ENCODE measurements at places on chromosomes 1 and 21.

DNA sequence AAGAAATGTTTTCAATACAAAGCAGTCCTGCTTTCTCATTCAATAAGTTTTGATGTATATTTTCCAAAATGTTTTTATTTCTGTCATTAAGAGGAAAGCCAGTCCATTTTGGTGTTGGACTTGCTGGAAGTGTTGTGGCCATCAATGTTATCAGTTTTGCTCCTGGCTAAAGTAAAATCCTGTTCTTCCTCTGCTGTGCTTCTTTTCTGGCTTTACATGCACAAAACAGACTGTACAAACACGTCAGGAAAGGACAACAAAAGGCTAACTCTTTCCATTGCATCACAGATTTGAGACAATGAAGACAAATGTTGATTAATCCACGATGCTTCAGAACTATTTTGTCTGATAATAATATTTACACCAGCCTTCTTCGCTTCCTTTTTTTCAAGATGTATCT is 735.4 kb downstream of the LTN1 start:
- DNase-seq = no peak

DNA sequence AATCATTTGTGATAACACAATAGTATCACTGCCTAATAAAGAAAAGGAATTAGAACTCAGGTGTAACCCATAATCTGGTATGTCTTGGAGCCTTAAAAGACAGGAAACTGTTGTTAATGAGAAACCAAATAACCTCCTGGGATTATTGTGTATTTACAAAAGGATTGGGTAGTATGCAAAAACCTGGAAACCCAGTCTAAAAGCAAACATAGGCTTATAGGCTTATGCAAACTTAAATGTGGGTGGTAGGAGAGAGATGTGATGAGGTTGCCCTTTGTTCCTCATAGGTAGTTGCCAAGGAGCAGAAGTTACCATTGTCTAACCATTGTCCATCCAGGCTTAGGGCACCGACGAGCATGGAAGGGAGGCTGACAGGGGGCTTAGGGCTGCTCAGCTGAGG is 165.8 kb downstream of the AK5 start:
- no peak for DNase-seq

GRCh38 chr1:225763716-225764548 is 13.7 kb upstream of the SRP9 start:
- no peak for DNase-seq

GRCh38 chr1:189751311-189751710 is 726.4 kb downstream of the BRINP3 start:
- no peak for DNase-seq

DNA sequence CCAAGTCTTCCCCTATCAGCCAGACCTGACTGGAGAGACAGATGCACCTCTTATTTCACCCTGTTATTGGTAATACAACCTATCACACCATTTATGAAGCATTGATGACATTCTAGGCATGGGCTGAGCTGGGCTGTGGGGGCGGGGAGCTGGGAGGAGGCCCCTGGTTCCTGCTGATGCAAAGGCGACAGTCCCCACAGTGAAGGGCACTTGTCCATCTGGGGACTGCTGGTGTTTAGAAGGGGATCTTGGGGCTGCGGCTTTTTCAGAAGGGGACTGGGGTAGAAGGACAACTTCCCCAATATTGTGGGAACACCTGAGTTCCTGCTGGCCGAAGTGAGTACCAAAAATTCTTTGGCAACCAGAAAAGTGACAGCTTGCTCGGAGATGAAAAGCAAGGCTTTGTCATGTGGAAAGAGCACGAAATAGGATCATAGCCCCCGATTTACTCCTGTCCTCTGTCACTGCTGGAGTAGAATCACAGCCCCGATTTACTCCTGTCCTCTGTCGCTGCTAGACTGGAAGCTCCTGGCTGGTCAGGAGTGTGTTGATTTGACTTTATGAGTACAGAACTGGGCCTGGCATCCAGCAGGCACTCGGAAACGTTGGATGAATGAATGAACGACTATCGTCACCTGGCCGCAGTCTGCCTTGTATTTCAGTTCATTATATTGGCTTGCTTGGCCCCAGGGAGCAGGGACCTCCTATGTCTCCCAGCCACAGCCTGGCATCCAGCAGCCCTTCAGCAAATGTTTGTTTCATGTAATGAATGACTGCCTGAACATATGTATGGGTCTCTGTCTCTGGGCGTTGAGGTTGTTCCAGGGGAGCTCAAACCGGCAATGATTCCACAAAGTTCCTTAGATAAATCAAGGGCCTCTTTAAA is 16.5 kb upstream of the ETV3L start:
- no peak for DNase-seq

DNA sequence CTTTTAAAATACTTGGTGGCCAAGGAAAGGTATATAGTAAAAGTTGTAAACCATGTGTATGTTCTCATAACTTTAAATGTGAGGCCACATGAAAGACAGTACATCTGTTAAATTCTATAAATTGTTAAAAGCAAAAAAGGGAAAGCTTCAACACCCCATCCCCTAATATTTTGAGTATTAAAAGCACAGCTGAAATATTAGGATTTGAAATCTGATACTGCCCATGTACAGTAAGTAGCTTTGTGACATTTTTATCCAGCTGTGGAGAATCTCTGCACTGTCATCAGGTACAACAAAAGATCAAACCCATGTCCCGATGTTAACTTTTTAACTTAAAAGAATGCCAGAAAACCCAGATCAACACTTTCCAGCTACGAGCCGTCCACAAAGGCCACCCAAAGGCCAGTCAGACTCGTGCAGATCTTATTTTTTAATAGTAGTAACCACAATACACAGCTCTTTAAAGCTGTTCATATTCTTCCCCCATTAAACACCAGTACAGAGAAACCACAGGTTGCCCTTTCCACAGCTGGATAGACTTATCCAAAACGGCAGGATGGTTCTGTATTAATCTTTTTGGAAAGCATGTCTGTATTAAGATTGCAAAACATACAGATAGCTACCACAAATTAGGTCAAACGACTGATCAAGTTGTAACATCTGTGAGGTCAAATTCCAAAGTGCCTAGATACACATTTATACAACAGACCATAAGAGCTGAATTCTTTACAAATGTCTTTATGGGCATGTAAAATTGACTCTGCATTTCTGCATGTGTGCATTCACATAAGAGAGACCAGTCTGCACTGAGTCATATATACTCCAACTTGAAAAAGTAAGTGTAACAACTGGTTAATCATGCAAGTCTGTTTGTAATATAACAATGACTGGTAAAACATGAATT is 5.2 kb downstream of the IRF2BP2 start:
- peak; percentile 75 for DNase-seq

Measured in hematopoietic multipotent progenitor cell treated with erythropoietin and hydrocortisone succinate and interleukin-3 and kit ligand, for 15 days (in vitro differentiated cells).